ENCODE measurements at places on chromosomes 2 and 18. TPM values are rescaled to one million over a fixed set of nuclear protein-coding genes. Genes with fewer than 3 reads are reported as not detected.

Gene TNS1
- total RNA-seq = 20.0 TPM

Gene PROKR1
- total RNA-seq = not detected

Gene TWIST2
- total RNA-seq = 13.7 TPM

Gene KCTD1
- 49.7 TPM for total RNA-seq

Gene IL36G
- not detected for total RNA-seq

Gene VIT
- total RNA-seq = 0.67 TPM

Gene PRLH
- not detected for total RNA-seq

Gene CPO
- total RNA-seq = not detected

Gene IL1R1
- 7.7 TPM for total RNA-seq

Gene CPLX4
- total RNA-seq = not detected

Gene CCDC74B
- total RNA-seq = 2.7 TPM

Gene TMEM178A
- 0.19 TPM for total RNA-seq

Gene ATP5F1A
- 345 TPM for total RNA-seq

DNA sequence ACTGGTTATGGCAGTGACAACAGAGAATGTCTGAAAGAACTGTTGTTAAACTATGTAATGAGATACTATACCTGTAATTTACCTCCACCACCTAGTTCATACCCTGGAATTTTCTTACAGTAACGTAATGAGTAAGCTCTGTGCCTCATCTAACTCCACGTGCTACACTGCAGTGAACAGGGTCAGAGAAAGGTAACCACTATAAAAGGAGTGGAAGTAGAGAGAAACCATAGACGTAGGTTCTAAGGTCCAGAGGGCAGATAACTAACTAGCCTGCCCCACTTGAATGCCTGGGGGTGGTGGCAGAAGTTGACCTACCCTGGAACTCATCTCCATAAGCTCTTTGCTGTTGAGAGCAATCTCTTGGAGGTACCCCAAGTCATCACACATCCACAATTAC lies 32.0 kb upstream of the B4GALT6 start:
- DNase-seq = no peak

DNA sequence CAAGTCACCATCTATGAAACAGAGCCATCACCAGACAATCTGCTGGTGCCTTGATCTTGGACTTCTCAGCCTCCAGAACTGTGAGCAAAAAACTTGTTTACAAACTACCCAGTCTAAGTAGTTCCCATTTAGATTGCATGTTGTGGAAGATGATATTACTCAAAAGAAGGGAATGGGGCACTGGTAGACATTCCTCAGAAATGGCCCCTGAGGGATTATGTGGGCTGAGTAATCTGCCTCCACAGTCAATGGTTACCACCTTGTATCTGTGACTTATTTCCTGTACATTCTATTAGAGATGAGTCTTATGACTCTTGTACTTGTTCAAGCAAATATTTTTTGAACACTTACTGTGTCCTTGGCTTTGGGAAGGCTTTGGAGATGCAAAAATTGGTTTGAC lies 160.4 kb downstream of the NUP35 start:
- peak; percentile 97 for DNase-seq

GRCh38 chr2:109255654-109256053 lies 126.6 kb downstream of the SH3RF3 start:
- no peak for DNase-seq

DNA sequence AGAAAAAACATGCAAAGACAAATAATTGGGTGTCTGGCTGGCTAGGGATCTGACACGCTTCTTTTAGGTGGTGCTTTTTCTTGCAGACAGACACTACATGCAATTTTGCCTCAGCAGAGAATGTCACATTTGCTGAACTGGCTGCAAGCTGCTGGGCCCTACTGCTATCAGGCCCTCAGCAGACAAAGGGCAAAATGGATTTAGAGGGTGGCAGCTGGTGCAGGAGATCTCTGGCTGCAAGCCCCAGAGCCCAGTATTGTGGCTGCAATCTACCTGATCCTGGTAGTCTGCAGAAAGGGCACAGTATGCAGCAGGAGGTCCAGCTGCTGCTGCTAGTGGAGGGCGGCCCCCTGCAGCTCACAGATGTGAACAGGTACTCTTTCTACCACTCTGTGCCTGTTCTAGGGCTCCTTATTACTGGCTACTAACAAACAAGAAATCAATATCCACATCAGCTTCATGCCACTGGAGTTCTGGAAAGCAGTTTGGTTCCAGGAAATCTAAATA lies 796.7 kb upstream of the CELF4 start:
- no peak for DNase-seq

DNA sequence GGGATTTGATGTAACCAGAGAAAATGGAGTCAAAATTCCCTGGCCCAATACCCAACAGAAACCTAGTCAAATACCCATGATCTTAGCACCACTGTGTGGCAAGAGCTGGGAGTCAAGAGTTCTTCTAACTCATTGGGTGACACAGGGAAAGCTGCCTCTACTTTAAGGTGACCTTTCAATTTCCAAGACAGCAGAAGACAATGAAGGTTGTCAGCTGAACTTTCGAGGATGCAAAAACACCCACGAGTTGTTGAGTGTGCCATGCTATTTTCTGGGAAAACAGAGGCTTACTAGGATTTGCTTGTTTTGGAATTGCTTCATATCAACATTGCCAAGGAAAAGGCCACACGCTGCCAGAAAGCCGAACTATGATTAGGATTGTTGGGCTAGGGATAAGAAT lies 61.6 kb upstream of the CYRIA start:
- no peak for DNase-seq

- DNase-seq = no peak
Measured at GRCh38 chr18:78619854-78620253, 359.8 kb upstream of the SALL3 start.

DNA sequence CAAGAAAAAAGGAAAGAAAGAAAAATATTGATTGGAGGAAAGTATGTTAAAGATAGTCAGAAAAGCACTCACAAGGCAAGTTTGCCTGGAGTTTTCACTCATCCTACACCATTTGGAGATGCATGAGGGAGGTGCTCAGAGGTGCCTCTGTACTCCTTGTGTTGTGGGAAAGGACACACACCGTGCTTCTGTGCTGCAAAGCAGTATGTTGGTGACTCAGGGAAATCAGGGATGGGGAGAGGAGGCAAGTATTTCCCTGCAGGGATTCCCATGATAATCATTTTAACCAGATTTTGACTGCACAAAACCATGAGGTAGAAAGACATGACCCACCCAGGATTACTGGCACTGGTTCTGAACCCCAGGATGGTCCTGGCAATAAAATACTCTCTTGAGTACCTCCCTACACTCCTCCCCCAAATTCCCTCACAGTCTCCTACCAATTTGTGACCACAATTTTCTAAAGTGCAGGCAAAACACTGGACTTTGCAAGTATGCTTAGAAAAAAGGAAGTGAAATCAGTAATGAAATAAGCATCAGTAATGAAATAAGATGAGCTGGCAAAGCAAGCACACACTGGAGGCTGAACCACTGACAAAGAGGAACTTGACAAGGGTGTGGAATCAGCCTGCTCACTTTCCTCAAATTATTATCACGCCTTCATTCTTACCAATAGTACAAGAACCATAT lies 155.5 kb upstream of the ACVR2A start:
- DNase-seq = no peak

GRCh38 chr2:206597717-206598218 lies 44.5 kb upstream of the FAM237A start:
- no peak for DNase-seq

- no peak for DNase-seq
Measured at GRCh38 chr2:212694398-212694797, 155.8 kb upstream of the ERBB4 start.

DNA sequence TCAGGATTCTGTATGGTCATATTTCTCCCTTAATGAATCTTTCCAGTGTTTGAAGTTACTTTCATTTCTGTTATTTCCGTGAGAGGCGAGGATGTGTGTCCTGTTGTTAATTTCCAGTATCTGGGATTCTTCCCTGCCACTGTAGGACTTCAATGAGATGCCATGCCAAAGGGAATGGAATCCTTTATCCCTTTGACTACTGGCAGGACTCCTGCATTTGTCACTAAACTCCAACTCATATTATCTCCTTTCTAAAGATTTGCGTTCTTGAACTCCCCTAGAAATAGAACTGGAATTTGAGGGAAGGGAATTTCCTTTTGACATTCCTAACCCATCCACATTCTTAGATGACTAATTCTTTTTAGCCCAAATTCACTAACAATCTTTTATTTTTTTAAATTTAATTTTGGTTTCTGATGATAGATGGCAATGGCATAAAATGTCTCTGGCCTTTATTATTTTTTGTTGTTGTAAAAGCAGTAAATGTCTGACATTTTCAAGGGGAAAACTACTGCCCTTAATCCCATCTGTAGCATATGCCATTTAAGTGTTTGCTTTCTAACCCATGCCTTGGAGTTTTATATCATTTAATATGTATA lies 87.8 kb upstream of the EML6 start:
- no peak for DNase-seq

DNA sequence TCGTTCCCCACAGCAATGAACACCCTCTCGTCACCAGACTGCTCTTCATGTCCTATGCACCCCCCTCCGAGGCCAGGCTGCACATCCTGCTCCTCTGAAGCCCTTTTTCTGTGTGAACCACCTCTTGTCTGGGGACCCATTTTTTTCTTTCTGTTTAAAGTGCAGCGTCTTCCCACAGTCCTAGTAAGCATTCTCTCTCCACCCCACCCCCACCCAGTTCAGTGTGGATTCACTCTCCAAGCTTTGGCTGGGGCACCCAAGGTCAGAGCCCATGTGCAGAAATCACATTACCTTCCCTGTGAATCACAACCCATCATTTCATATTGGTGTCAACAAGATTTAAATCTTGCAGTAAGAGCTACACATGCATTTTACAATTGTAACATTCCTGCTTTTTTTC lies 26.4 kb upstream of the PKDCC start:
- DNase-seq = no peak

DNA sequence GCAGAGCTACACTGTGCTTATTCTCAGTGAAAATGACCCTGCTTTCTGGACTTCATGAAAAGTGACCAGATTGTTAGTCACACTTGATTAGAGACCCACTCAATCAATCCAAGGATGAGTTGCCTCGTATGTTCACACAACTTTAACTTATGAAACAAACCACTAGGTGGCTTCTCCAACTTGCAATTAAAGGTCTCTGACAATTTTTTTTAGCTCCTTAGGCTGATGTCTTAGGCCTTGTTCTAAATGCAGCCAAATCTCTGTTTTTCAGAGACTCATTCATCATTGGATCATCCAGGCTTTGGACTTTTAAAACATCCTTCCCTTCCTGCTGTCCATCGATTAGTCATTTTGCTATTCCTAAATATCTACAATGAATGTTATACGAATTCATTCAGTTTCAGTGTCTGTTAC lies 63.4 kb downstream of the MREG start:
- peak; percentile 60 for DNase-seq

DNA sequence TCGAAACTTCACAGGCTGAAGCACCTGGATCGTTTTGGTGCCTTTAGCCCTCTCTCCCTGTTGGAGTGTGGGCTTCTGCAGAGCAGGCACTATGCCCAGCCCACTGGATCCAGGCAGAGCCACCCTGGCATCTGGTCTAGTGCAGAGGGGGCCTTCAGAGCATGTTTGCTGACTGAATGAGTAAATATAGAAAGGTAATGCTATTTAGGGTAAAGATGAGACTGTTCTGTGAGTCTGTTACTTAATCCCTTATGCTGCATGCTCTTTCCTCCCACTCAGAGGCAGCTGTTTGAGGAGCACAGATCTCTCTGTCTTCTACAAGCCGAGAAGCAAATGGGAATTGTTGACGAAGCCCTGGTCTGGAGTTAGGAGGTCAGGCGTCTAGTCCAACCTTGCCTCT lies 130.2 kb downstream of the RGPD3 start:
- no peak for DNase-seq

GRCh38 chr2:6832596-6833299 lies 33.0 kb downstream of the CMPK2 start:
- no peak for DNase-seq

DNA sequence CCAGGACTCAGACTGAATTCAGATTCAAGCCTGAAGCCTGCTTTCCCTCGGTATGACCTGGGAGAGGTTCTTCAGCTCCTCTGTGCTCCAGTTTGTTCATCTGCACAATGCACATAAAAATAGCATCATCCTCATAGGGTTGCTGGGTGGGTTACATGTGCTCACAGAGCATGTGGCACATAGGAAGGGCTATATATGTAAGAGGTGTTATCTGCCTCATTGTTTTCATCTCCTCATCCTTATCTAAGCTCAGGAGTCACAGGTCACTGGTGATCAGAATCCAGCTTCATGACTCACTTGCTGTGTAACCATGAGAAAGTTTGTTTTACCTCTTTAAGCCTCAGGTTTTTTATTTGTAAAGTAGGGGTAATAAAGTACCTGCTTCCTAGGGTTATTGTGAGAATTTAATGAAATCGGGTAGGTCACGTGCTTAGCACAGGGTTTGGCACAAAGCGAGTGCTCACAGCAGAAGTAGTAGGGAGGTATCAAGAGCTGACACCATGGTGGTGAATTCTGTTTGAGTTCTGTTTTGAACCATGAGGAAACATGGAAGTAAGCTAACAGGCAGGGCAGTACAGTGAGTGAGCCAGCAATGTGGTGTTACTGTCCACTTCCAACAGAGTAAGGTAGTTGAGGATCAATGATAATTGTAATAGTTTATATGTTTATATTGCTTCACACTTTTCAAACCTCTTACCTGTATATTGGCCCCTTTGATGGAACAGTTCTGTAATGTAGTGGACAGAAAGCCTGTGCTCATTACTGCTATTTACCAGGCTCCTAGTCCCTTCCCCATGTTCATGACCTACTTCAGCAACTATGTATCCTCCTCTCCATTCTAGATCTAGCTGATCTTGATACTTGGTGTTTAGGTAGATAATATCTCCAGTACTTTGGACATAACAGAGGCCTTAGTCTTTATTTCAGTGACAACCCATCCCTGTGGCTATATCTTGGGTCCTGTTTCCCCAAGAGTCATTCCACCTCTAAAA lies 141.4 kb upstream of the LTBP1 start:
- DNase-seq = peak; percentile 12

- DNase-seq = peak; percentile 70
Measured at GRCh38 chr2:73268830-73269685, 15.2 kb downstream of the FBXO41 start.
